NCI-H2171 treated with DMSO at 0.1 percent for 48 hours (cell line): ENCODE measurements at places on chromosomes 7 and 10.

DNA sequence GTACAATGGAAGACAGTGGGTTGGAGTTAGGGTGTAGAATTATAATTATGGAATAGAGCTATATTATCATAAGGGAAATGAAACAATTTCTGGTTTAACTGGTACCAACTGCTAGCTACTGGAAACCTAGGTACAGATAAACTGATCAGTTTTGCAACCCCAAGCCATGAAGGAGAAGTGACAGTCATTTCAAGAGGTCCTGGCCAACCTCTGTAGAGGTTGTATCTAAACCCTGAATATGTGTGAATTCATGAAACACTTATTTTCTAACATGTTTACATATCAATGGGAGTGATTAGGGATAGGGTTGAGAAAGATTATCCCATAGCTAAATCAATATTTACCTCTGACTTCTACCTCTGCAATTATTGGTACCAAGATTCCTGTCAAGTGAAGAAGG lies 29.9 kb upstream of the CC2D2B start:
- DNase-seq = no peak

- no peak for DNase-seq
Observed at GRCh38 chr7:102864958-102865357, 47.8 kb upstream of the LRRC17 start.

DNA sequence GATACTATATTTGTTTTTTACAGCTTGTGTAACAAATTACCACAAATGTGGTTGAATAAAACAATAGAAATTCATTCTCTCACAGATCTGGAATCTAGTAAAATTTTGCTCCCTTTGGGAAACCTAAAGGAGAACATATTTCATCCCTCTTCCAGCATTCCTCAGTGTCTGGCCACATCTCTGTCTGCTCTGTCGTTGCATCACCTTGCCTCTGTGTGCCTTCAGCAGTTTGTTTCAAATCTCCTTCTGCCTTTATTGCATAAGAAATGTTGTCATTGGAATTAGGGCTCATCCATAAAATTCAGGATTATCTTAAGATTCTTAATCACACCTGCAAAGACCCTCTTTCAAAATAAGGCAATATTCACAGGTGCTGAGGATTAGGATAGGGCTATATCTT lies 14.5 kb downstream of the OR2A14 start:
- no peak for DNase-seq

GRCh38 chr10:96614515-96614914 lies 27.7 kb upstream of the TM9SF3 start:
- DNase-seq = peak; percentile 67

DNA sequence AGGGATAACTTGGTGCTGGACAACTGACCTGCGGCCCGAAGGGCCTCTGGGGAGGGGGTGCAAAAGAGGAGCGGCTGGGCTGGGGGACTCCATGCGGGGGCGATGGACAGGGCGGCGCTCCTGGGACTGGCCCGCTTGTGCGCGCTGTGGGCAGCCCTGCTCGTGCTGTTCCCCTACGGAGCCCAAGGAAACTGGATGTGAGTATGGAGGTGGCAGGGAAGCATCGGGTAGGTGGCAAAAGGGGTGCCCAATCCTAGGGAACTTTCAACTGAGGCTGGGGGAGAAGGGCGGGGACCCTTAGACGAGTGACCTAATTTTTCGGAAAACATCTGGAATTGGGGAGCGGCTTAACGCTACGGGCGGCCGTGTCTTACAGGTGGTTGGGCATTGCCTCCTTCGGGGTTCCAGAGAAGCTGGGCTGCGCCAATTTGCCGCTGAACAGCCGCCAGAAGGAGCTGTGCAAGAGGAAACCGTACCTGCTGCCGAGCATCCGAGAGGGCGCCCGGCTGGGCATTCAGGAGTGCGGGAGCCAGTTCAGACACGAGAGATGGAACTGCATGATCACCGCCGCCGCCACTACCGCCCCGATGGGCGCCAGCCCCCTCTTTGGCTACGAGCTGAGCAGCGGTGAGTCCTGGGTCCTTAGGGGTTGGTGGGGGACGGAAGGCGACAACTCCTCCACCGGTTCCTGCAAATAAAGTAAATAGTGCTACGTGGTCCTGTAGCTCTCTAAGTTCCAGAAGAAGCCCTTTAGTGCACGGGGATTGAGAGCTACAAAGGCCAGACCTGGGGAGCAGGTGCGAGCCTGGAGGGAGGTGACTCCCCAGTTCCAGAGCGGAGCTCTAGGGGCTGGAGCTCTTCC lies 622 bp downstream of the WNT16 start:
- DNase-seq = peak; percentile 66

GRCh38 chr7:68238204-68238805 lies 1241.7 kb downstream of the TYW1 start:
- DNase-seq = no peak

GRCh38 chr7:99385564-99385963 lies 11.0 kb downstream of the ARPC1B start:
- DNase-seq = no peak

DNA sequence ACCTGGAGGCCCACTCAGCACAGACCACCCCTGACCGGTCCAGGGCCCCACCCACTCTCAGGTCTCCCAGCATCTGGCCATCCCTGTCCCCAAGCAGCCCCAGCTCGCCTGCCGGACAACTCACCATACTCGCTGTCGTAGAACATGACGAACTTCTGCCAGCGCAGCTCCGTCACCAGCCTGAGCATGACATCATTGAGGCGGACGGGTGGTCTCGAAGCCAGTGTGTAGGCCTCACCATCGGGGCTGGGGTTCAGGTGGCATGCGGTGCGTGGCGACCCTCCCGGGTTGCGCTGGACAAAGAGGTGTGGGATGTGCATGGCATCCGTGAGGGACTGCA lies 160.4 kb downstream of the GRID1 start:
- no peak for DNase-seq

- no peak for DNase-seq
Observed at GRCh38 chr7:1710936-1711335, 40.9 kb downstream of the ELFN1 start.

DNA sequence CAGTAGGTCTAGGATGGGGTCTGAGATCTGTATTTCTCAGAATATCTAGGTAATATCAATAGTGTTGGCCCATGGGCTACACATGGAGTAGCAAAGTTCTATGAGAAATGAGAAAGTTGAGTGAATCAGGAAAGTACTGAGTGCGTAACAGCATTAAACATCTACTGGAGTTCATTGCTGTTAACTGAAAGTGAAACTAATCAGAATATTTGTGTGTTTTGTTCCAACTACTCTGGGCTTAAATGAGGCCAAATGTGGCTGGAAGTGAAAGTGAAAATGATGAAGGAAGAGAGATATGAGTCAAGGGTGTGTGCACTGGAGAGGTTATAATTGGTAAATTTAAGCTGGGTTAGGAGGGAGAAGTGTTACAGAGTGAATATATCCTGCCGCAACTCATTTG lies 46.5 kb downstream of the TMEM106B start:
- no peak for DNase-seq

DNA sequence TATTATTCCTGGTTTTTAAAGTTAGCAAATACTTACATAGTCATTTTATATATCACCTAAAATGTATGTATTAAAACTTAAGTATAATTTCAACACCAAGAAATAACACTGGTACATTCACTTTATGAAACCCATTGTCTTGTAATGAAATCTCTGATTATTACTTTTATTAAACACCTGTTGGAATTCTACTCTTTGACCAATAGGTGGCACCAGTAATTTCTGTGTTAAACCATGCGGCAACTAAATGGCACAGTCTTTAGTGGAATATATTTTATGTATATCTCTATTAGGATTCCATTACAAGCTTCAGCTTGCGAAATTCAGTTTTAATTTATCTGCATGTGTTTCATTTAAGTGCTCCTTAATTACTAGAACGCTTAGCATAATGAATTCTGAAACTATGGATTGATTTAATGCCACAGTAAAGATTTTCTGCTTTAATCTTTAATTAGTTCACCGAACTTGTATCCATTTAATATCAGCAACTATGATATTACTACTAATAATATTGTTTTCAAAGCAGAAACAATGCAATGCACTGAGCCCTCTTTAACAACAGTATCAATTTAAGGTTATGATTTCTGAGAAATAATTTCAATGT lies 181.3 kb downstream of the MAGI2 start:
- peak; percentile 59 for DNase-seq

- no peak for DNase-seq
Observed at GRCh38 chr7:21543528-21544302, 876 bp downstream of the DNAH11 start.

DNA sequence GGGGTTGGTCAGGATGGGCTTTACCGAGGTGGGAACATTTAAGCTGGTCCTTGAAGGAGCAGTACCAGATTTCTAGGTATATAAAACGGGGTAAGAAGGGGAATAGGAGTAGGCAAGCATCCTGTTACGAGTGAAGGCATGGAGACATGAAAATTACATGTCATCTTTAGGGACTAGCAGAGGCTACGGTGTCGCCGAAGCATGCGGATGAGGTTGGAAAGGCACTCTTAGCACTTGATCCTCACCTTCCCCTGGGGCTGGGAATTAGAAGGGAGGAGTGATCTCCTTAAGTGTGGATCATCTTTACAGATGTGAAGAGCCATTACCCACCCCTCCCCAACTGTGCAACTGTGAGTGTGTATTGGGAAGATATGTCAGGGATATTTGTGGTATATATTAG lies 13.8 kb upstream of the ZRANB1 start:
- DNase-seq = no peak

- DNase-seq = no peak
Observed at GRCh38 chr10:124536496-124537050, 75.0 kb downstream of the LHPP start.

DNA sequence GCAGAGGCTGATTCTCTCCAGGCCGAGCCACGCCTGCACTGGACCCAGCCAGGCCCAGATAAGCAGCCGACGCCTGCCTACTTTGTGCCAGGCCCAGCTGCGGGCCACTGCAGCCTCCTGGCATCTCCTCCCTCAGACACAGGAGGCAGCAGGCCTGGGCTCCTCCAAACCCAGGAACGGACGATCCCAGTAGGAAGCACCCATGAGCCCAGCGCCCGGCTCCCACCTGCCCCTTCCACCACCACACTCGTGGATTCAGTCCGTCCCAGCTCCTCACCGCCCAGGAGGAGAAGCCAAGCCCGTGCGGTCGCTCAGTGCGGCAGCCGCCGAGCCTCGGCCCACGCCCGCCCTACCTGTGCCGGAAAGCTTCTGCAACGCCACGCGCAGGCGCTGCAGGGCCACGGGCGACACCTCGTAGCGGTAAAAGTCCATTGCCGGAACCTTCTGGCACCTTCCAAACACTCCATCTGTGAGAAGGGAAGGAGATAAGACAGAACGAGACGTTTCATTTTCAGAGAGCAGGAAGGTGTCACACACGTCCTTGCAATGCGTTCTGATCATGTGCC lies 271.1 kb downstream of the PTPRN2 start:
- DNase-seq = no peak

GRCh38 chr7:42152329-42153205 lies 84.4 kb downstream of the GLI3 start:
- no peak for DNase-seq

DNA sequence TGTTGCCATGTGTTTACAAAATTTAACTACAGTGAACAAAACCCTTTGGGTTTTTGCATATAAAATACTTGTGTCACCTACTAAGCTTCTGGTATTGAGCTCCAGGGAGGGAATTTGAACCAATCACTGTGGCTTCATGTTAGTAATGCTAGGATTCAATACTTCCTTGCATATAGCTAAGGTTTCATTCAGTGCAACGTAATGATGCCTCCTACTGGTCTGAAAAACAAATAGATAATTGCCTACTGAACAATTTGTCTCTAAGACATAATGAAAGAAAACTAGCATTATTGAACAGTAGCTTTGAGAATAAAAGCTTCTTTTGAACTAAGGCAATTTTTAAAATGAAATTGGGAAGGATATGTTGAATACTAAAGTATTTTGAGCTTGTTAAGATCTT lies 244.4 kb downstream of the ZWINT start:
- DNase-seq = no peak

DNA sequence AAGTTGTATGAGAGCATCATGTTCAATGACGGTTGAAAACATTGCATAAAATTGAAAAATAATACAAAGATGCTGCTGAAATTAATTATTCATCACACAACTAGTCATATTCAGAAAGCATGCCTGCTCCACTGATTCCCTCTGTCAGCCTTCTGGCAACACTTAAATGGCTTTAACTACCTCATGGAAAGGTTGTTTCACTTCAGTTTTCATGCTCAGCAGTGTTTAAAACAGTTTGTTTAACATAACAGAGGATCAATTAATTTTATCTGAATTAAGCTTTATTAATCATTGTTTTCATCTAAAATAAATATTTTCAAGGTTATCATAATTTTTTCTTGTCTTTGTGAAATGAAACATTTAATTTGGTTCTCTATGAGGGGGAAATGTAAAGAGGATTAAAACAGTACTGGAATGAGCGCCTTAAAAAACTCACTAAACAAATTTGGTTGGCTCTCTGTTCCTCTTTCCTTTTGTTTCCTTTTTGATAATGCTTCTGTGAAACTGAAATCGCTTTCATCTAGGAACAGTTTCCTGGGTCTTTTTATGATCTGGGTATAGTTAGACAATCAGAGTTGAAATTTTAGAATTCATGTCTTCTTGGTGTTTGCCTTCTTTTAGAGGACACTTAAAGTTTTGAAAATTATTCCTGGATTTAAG lies 427.4 kb downstream of the SH2D4B start:
- no peak for DNase-seq

GRCh38 chr10:34145715-34146114 lies 669.4 kb downstream of the PARD3 start:
- DNase-seq = no peak

- DNase-seq = no peak
Observed at GRCh38 chr7:69516238-69516820, 81.9 kb upstream of the AUTS2 start.

DNA sequence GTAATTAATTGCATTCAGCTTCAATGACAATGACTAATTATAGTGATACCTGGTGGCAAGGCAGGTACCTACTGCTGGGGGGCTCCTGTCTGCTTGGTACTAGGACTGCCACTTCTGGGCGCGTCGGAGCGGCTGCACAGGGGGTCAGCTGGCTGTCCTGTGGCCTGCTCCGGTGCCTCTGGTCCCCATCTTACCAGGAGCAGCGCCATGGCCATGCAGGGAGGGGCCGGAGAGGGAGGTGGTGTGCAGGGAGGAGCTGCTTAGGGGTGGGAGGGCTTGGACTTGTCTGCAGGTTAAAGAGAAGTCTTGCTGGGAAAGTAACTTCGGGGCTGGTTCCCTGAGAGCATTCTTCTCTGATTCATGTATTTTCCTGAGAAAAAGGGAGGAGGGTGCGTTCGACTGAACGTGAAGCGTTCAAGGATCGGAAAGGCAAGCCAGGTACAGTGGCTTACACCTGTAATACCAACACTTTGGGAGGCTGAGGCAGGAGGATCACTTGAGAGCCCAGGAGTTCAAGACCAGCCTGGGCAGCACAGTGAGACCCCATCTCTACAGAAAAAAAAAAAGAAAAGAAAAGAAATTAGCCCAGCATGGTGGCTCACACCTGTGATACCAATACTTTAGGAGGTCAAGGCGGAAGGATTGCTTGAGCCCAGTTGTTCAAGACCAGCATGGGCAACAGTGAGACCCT lies 15.4 kb downstream of the CUX1 start:
- no peak for DNase-seq
